Endothelial cell (in vitro differentiated cells): ENCODE measurements at places on chromosomes 2 and 18. TPM values are rescaled to one million over a fixed set of nuclear protein-coding genes. Genes with fewer than 3 reads are reported as not detected.
A peak's percentile ranks its signal among the peaks of the same experiment; 100 is the strongest.

GRCh38 chr2:118294063-118294462 is 205.8 kb downstream of the INSIG2 start:
- no peaks in the 10 kb centered on the region for H3K4me1 ChIP-seq
- H3K27me3 ChIP-seq, result peaks cover 1% of the 10 kb centered on the region
- no peaks in the 10 kb centered on the region for H3K36me3 ChIP-seq
- no peak for DNase-seq
- no peak overlapping the region for H3K4me3 ChIP-seq

- peaks cover 1% of the 10 kb centered on the region for H3K27me3 ChIP-seq
- no peak for DNase-seq
- H3K36me3 ChIP-seq, result peaks cover 5% of the 10 kb centered on the region
- no peak overlapping the region for H3K27ac ChIP-seq
- peaks cover 5% of the 10 kb centered on the region for H3K4me1 ChIP-seq
These were observed 25.9 kb upstream of the IMPA2 start for GRCh38 chr18:11955239-11956029.

DNA sequence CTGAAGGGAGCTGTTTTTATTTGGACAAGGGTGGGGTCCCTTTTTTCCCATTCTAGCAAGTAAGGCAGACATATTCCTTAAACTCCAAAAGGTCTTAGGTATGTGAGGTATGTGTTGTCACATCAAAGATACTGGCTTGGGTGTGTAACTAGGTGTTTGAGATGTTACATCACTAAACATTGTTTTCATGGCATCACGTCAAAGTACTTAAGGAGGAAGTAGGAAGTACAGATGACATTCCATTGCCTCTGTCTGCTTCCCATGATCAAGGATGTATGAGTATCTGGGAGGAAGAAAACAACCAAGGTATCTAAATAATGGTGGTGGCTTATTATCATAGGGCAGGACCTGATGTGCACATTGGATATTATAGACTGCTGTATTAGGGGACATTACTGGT is 39.3 kb downstream of the CD302 start:
- peak overlapping the region; percentile 95 for H3K27ac ChIP-seq
- H3K4me1 ChIP-seq, result peaks cover 28% of the 10 kb centered on the region
- no peak for DNase-seq
- peaks cover 22% of the 10 kb centered on the region for H3K36me3 ChIP-seq
- H3K4me3 ChIP-seq, result no peak overlapping the region

DNA sequence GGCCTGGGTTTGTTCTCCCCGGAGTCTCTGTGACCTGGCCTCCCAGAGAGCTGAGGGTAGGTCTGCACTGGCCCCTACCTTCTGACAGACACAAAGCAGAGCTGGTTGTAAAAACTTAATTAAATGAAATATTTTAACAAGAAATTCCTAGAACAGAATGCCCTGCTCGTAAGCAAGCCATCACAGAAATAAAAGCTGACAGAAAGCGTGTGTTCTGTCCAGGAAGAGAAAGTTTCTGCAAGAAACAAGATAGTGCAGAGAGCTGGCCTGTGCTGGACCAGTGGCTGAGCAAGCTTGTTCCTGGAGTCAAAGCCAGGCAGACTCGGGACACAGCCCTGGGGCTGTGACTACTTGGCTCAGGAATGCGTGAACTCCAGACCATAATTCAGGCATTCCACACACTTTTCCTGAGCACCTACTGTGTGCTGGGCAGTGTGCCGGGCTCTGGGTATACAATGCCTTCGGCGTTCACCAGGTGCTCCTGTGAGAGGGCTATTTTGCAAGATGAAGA is 51.6 kb downstream of the APOB start:
- no peak overlapping the region for H3K27ac ChIP-seq
- no peak overlapping the region for H3K4me3 ChIP-seq
- peaks cover 4% of the 10 kb centered on the region for H3K27me3 ChIP-seq
- peaks cover 9% of the 10 kb centered on the region for H3K4me1 ChIP-seq
- DNase-seq, result no peak

DNA sequence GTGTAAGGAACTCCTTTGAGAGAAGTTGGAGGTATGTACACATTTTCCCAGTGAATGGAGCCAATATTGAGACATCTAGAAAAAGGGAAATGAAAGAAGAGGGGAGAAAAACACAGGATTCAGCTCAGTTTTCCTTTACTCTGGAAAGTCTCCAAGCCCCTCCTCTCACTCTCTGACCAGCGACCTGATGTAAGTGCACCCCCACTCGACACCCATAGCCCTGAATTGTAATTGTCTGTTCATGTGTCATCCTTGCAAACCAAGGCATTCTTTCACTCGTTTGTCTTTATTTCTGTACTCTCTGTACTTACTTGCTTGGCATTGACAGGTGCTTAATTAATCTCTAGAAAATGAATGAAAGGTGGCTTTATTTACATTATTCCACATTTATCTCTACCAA is 55.7 kb upstream of the CTAGE1 start:
- H3K36me3 ChIP-seq, result no peaks in the 10 kb centered on the region
- DNase-seq, result no peak
- peaks cover 1% of the 10 kb centered on the region for H3K27me3 ChIP-seq
- no peak overlapping the region for H3K4me3 ChIP-seq

DNA sequence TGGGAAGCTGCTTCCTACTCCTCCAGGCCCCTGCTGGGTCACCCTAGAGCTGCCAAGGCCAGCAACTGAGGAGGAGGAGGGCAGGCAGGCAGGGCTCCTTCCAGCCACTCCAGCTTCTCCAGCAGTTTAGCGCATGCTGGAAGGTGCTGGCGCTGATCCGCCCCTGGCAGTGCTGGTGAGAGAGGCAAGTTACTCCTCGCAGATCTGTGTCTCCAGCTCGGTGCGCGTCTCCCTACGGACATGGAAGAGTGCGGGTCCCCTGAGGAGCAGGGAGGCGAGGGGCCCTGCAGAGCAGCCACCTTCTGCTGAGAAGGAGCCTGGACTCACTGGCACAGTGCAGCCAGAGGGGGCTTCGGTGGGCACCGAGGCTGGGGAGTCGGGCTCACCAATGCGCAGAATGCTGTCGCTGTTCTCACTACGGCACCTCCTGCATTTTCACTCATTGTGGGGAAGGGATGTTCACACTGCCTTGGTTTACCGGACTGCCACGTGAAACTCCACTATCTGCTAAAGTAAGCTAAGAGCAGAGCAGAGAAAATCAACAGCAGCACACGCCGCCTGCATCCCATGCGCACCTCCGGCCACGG is 206.0 kb downstream of the HDAC4 start:
- DNase-seq, result no peak
- H3K27ac ChIP-seq, result no peak overlapping the region
- peaks cover 4% of the 10 kb centered on the region for H3K27me3 ChIP-seq
- peaks cover 19% of the 10 kb centered on the region for H3K36me3 ChIP-seq
- no peak overlapping the region for H3K4me3 ChIP-seq
- H3K4me1 ChIP-seq, result no peaks in the 10 kb centered on the region

DNA sequence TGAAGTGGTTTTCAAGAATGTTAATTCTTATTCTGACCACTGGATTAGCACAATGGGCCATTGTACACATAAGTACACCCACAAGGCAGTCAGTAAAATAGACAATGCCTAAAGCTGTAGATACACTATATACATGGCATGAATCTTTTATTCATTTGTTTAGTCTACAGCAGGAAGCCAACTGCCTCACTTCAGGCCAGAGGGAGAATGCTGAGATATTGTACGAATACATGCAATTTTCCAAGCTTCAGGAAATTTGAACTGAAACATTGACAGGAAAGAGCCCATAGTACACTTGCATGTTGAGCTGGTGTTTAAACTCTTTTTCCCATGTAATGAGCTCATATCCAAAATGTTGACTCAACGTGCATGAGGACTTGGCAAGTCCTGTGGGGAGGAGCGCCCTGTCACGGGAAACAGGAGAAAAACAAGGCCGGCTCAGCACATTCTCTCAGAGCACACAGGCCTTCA is 111.6 kb upstream of the CYP1B1 start:
- peaks cover 2% of the 10 kb centered on the region for H3K27me3 ChIP-seq
- peaks cover 2% of the 10 kb centered on the region for H3K4me1 ChIP-seq
- no peak for DNase-seq
- no peak overlapping the region for H3K27ac ChIP-seq
- no peak overlapping the region for H3K4me3 ChIP-seq
- no peaks in the 10 kb centered on the region for H3K36me3 ChIP-seq

- H3K27me3 ChIP-seq, result peaks cover 4% of the 10 kb centered on the region
- H3K4me1 ChIP-seq, result peaks cover 6% of the 10 kb centered on the region
- no peak overlapping the region for H3K27ac ChIP-seq
- no peak overlapping the region for H3K4me3 ChIP-seq
- peaks cover 10% of the 10 kb centered on the region for H3K36me3 ChIP-seq
- no peak for DNase-seq
These were observed 42.4 kb downstream of the ADCY3 start for GRCh38 chr2:24877646-24878045.

DNA sequence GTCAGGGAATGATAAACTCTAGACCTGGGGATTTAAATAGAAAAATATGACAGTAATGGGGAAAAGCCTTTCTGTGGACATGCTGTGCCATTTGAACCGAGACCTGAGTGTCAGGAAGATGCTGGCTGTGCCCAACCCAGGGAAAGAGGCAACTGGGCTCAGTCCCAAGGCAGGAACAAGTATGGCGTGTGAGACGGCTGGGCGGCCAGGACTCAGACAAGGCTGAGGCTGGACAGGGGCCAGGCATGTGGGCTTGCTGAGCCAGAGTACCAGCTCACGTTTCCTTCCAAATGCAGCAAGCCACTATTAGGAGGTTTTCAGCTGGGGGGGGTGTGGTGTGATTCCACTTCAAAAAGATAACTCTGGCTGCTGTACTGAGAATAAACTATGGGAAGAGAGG is 92.4 kb downstream of the INPP5D start:
- H3K27me3 ChIP-seq, result peaks cover 5% of the 10 kb centered on the region
- peaks cover 15% of the 10 kb centered on the region for H3K4me1 ChIP-seq

DNA sequence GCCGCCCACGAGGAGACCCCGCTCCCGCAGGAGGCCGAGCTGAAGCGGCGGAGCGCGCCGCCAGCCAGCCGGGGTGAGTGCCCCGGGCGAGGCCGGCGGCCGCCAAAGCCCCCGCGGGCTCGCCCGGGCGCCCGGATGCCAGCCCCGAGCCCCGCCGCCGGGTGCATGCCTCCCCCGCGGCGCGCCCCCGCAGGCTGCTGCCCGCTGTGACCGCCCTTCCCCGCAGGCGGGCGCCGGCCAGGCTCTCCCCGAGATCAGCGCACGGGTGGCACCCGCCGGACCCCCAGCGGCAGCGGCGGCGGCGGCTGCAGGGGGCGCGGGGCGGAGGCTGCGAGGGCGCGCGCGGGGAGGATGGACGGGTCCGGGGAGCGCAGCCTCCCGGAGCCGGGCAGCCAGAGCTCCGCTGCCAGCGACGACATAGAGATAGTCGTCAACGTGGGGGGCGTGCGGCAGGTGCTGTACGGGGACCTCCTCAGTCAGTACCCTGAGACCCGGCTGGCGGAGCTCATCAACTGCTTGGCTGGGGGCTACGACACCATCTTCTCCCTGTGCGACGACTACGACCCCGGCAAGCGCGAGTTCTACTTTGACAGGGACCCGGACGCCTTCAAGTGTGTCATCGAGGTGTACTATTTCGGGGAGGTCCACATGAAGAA is 470 bp downstream of the KCNF1 start:
- H3K27ac ChIP-seq, result peak overlapping the region; percentile 17
- peaks cover 22% of the 10 kb centered on the region for H3K4me1 ChIP-seq
- DNase-seq, result no peak
- peaks cover 26% of the 10 kb centered on the region for H3K27me3 ChIP-seq
- H3K36me3 ChIP-seq, result peaks cover 15% of the 10 kb centered on the region

- peaks cover 2% of the 10 kb centered on the region for H3K4me1 ChIP-seq
- H3K27ac ChIP-seq, result no peak overlapping the region
- peaks cover 28% of the 10 kb centered on the region for H3K36me3 ChIP-seq
- DNase-seq, result peak; percentile 44
- H3K4me3 ChIP-seq, result no peak overlapping the region
These were observed 243.0 kb downstream of the HDAC4 start for GRCh38 chr2:239157771-239158170.

The SLC11A1 gene
- not detected for total RNA-seq

The MOB4 gene
- 31.0 TPM for total RNA-seq
